ENCODE measurements at places on chromosomes 6 and 20.

GRCh38 chr6:122869437-122870024, 80.5 kb downstream of the SMPDL3A start:
- DNase-seq = peak; percentile 24

DNA sequence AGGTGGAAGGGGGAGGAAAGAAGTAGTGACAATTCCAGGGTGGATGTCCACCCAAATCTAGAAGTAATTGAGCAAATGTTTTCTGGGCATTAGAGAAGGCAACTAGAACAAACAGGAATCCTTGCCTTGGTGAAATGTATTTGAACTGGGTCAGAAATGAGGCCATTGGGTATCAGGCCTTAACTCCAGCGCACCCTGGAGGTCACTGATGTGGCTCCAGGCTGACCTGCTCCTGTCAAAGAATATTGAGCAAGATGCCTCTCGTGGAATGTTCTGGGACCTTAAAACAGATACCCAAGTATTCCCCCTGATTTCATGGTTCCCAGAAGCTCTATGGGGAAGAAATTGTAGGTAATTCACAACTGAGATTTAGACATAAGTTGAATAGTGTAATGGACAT, 6.9 kb downstream of the HLA-DPB1 start:
- peak; percentile 65 for DNase-seq

GRCh38 chr6:138032571-138032970, 74.6 kb downstream of the PERP start:
- no peak for DNase-seq

DNA sequence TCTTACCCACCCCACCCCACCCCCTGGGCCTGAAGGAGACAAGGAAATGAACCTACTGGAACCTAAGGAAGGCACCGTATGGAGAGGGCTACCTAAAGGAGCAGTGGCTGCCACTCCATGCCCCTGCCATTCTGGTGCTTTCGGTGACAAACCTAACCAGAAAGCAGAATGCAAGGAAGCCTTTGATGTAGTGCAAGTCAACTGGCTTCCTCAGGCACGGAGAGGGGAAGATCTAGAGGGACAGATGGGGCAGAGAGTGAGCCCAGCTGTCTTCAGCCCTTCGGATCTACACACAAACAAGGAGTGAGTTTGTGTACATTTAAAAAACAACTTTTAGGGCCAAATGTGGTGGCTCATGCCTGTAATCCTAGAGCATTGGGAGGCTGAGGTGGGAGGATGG, 39.5 kb downstream of the PPP1R16B start:
- no peak for DNase-seq

DNA sequence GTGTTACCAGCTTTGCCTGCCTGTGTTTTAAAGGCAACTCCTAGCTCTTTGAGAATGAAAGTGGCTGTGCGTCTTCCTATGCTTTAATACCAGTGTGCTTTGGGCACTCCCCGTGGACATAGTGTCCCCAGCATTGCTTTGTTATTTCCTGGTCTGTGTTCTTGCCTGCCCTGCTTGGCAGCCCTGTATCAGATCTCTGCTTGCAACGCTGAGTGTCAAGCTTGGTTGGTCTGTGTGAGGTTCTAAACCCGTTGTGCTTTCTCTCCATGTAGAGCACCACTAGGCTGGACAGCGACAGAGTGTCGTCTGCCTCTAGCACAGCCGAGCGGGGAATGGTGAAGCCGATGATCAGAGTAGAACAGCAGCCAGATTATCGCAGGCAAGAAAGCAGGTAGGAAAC, 80.2 kb downstream of the AFDN start:
- peak; percentile 67 for DNase-seq

- DNase-seq = no peak
These were observed 76.7 kb downstream of the CEP162 start for GRCh38 chr6:84150705-84151104.

Data from ELF-1 (cell line).